ENCODE measurements at places on chromosomes 6 and 20.

GRCh38 chr6:134626589-134626988 lies 308.7 kb upstream of the SGK1 start:
- no peak for DNase-seq

- no peak for DNase-seq
Observed at GRCh38 chr20:43450841-43451799, 6.6 kb upstream of the SRSF6 start.

DNA sequence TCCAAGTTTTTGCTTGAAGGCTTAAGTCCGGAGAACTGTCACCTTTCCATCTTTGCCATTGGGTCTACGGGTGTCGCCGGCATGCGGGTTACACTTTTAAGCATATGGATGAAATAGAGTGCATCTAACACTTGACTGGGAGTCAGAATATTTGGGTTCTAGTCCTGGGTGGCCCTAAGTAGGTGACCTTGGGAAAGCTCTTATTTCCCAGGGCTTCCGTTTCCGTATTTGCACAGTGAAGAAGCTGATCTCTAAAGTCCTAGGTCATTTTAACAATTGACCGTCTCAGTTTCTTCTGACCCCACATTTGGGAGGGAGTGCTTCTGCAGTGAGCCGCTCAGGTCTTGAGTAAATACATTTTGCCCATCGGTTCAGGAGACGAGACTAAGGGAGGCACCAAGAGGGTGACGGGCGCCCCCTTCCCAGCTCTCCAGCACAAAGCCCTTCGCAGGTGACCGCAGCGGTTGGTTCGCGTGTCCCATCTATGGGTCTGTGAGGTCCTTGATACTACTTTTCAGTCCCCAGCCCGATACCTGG lies 651 bp upstream of the BLTP3A start:
- DNase-seq: peak; percentile 68

DNA sequence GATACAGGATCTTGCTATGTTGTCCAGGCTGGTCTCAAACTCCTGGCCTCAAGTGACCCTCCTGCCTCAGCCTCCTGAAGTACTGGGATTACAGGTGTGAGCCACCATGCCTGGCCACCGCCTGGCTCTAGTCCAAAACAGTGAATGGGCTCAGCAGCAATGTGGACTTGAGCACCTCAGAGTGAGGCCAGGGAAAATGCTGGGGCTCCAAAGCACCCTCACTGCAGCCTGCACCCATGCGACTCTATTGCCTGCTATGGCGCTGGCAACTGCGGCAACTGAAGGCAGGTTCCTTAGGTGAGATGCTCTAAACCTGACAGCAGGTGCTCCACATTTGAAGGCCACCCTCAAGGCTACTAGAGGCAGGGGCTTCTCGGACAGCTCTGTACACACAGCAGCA lies 26.5 kb downstream of the MAP1LC3A start:
- DNase-seq: no peak

GRCh38 chr20:50338479-50339391 lies 148.1 kb downstream of the CEBPB start:
- DNase-seq: peak; percentile 30

DNA sequence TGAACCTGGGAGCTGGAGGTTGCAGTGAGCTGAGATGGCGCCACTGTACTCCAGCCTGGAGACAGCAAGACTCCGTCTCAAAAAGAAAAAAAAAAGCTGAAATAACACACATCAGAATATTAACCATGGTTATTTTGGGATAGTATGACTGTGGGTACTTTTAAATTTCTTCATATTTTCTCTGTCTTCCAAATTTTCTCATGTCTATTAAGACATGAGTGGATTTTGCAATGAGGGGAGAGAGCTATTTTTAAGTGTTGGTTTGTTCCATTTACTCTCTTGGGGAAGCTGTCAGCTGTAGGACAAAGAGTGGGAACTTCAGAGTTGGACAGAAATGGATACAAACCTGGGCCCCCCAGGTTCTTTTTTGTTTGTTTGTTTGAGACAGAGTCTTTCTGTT lies 10.3 kb downstream of the ADISSP start:
- no peak for DNase-seq

- DNase-seq: no peak
Observed at GRCh38 chr20:5731753-5732366, 18.3 kb upstream of the SHLD1 start.

DNA sequence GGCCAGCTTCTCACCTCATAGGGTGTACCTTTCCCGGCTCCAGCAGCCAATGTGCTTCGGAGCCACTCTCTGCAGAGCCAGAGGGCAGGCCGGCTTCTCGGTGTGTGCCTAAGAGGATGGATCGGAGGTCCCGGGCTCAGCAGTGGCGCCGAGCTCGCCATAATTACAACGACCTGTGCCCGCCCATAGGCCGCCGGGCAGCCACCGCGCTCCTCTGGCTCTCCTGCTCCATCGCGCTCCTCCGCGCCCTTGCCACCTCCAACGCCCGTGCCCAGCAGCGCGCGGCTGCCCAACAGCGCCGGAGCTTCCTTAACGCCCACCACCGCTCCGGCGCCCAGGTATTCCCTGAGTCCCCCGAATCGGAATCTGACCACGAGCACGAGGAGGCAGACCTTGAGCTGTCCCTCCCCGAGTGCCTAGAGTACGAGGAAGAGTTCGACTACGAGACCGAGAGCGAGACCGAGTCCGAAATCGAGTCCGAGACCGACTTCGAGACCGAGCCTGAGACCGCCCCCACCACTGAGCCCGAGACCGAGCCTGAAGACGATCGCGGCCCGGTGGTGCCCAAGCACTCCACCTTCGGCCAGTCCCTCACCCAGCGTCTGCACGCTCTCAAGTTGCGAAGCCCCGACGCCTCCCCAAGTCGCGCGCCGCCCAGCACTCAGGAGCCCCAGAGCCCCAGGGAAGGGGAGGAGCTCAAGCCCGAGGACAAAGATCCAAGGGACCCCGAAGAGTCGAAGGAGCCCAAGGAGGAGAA lies 10.5 kb downstream of the GNAS-AS1 start:
- DNase-seq: no peak
